NCI-H510A (cell line): ENCODE measurements at places on chromosomes 1 and 21.

- DNase-seq = no peak
Observed at GRCh38 chr1:17397910-17398695, 26.1 kb downstream of the PADI6 start.

GRCh38 chr1:195867638-195868037, 740.6 kb downstream of the KCNT2 start:
- DNase-seq = no peak

GRCh38 chr1:156726549-156727226, 1.6 kb upstream of the METTL25B start:
- DNase-seq = peak; percentile 37

DNA sequence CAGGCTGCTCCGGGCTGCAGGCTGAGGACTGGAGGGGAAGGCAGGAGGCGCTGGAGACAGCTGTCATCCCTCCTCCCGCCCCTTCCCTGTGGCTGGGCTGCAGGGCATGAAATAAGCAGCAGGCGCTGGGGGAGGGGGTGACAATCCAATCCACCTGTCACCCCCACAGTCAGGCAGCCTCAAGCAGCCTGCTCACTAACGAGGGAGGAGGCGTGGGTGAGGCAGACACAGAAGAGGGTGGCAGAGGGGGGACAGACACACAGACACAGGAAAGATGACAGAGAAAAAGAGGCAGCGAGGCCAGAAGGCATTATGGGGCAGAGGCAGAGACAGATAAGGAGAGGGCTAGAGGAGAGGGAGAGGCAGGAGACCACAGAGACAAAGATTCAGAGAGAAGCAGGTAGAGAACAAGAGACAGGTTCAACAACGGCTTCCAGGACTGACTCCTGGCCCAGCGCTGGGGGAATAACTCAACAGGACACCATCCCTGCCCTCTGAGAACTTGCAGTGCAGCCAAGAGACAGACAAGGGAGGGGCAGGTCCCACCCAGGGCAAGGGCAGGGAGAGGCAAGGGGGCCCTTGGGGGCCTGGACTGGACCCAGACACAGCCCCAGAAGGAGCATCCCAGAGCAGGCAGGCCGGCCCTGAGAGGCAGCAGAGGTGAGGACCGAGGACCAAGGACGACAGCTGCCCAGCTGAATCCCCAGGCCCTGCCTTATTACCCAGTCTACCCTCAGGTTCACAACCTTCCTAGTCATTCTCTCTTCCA, 11.2 kb downstream of the MEF2D start:
- DNase-seq = peak; percentile 90
